ENCODE measurements at places on chromosomes 11 and 22. TPM values are rescaled to one million over a fixed set of nuclear protein-coding genes. Genes with fewer than 3 reads are reported as not detected.

Gene OR10A4
- not detected for total RNA-seq

Gene MMP1
- 0.16 TPM for total RNA-seq

Gene OR5A1
- not detected for total RNA-seq

Gene TRIM66
- total RNA-seq: 23.5 TPM

Gene ROBO4
- not detected for total RNA-seq

Gene QSER1
- total RNA-seq: 9.4 TPM

Gene OR10G4
- not detected for total RNA-seq

Gene LRRC55
- not detected for total RNA-seq

Gene NUMA1
- total RNA-seq: 208 TPM

Gene KRTAP5-10
- total RNA-seq: not detected

- no peak overlapping the region for H3K4me3 ChIP-seq
- no peaks in the 10 kb centered on the region for H3K36me3 ChIP-seq
- DNase-seq: no peak
- H3K27me3 ChIP-seq: no peaks in the 10 kb centered on the region
These were observed 1152.4 kb downstream of the LRRC4C start for GRCh38 chr11:40306938-40307548.

DNA sequence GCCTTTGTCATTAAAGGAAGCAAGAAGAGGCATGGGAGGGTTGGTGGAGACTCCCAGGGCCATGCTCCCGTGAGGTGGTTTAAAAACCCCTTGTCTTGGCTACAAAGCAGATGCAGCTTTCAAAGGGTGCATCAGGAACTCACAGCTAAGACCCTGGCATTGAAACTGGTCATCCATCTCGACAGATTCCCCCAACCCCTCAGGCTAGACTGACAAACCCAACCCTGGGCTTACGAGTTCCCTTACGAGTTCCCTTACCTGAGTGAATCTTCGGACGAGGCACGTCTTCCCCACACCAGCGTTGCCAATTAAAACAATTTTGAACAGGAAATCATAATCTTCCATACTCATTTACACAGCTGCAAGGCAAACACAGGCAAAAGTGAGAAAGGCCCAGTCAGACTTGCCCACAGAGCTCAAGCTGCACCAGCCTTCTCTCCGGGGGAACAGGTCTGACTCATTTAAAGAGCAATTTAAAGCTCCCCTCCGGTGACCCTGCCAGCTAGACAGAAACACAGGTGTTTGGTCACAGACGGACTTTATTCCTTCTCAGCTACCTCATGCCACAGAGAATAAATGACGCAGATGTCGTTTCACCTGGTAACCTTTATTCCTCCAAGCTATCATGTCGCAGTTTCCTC lies 74.6 kb downstream of the RAB30 start:
- no peak overlapping the region for H3K4me3 ChIP-seq
- peaks cover 8% of the 10 kb centered on the region for H3K36me3 ChIP-seq
- H3K27me3 ChIP-seq: no peaks in the 10 kb centered on the region
- H3K4me1 ChIP-seq: peaks cover 16% of the 10 kb centered on the region
- peak overlapping the region; percentile 6 for H3K27ac ChIP-seq

DNA sequence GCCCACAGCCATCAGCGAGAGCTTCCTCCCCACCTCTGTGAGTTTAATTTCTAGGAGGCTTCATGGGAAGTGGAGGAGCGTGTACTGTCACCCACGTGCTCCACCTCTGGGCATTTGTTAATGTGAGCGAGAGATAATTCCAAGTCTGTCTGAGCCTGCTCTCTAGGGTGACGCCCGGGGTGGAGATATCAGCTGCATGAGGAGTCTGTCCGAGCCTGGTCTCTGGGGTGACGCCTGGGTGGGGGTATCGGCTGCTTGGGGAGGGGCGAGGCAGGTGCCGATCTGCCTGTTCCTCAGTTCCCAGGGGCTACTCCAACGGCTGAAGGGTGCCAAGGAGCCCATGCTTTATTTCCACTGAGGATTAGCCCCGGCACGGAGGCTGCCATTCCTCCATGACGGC lies 735.0 kb downstream of the BRD1 start:
- H3K36me3 ChIP-seq: peaks cover 3% of the 10 kb centered on the region
- H3K4me3 ChIP-seq: no peak overlapping the region
- peaks cover 22% of the 10 kb centered on the region for H3K27me3 ChIP-seq
- peaks cover 3% of the 10 kb centered on the region for H3K4me1 ChIP-seq

DNA sequence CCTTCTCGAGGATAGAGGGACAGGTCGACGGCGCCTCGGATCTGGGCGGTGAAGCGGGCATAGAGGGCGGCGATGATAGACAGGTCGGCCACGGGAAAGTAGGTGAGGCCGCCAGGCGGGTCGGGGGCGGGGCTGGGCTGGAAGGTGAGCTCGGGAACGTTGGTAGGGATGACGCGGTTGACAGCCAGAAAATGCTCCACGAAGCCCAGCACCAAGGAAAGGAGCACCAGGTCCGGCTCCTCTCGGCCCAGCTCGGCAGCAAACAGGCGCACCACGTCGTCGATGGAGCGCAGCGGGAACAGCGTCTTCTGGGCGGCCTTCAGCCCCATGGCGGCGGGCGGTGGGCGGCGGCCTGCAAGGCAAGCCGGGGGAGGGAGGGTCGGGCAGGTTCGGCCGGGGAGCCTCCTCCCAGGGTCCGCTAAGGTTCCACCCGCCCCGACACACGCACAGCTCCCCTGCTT lies 540 bp downstream of the MEN1 start:
- no peak for DNase-seq
- no peaks in the 10 kb centered on the region for H3K27me3 ChIP-seq
- H3K36me3 ChIP-seq: peaks cover 5% of the 10 kb centered on the region
- H3K4me1 ChIP-seq: peaks cover 21% of the 10 kb centered on the region
- peak overlapping the region; percentile 97 for H3K4me3 ChIP-seq

GRCh38 chr11:75437966-75438659 lies 5.1 kb upstream of the KLHL35 start:
- H3K27me3 ChIP-seq: peaks cover 4% of the 10 kb centered on the region
- H3K27ac ChIP-seq: no peak overlapping the region
- peak overlapping the region; percentile 45 for H3K4me3 ChIP-seq
- DNase-seq: no peak
- peaks cover 9% of the 10 kb centered on the region for H3K36me3 ChIP-seq
- peaks cover 2% of the 10 kb centered on the region for H3K4me1 ChIP-seq

DNA sequence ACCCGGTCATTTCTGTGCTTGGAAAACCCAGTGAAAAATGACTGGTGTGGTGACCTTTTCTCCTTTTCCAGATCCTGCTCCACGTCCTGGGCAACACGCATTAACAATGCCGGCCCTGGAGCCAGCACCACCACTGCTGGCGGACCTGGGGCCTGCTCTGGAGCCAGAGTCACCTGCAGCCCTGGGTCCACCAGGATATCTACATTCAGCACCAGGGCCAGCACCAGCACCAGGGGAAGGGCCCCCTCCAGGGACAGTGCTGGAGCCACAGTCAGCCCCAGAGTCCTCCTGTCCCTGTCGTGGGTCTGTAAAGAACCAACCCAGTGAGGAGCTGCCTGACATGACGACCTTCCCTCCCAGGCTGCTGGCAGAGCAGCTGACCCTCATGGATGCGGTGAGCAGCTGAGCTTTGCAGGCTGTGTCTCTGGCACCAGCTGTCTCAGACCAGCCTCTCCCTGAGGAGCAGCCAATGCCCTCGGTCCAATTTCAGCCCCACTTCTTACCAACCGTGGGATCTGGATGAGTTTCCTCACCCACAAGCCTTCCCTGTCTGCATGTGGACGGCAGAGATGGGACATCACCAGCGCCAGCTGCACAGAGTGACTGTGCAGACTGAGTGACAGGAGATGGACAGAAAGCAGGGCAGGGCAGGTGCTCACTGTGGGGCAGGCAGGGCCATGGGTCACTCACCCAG lies 1.9 kb downstream of the RGL4 start:
- H3K4me3 ChIP-seq: no peak overlapping the region
- peak overlapping the region; percentile 82 for H3K27ac ChIP-seq
- DNase-seq: no peak
- peaks cover 37% of the 10 kb centered on the region for H3K4me1 ChIP-seq
- H3K27me3 ChIP-seq: no peaks in the 10 kb centered on the region

GRCh38 chr11:8229299-8230177 lies 34.1 kb downstream of the LMO1 start:
- H3K4me1 ChIP-seq: peaks cover 6% of the 10 kb centered on the region
- peaks cover 7% of the 10 kb centered on the region for H3K27me3 ChIP-seq
- no peak overlapping the region for H3K27ac ChIP-seq
- no peak overlapping the region for H3K4me3 ChIP-seq

- H3K27ac ChIP-seq: no peak overlapping the region
- DNase-seq: no peak
- peaks cover 23% of the 10 kb centered on the region for H3K27me3 ChIP-seq
- H3K4me1 ChIP-seq: no peaks in the 10 kb centered on the region
These were observed 410.0 kb downstream of the OPCML start for GRCh38 chr11:133122256-133122655.

- peaks cover 2% of the 10 kb centered on the region for H3K36me3 ChIP-seq
- H3K27me3 ChIP-seq: no peaks in the 10 kb centered on the region
- H3K4me3 ChIP-seq: peak within 1 kb of the TSS; percentile 100
- DNase-seq: no peak
- H3K27ac ChIP-seq: peak within 1 kb of the TSS; percentile 99
These were observed at the start of gene CHEK1 for GRCh38 chr11:125624756-125625213. TSS of gene CHEK1 (plus strand) at chr11:125625163. CDS start at chr11:125626769, 1,606 bp downstream.

DNA sequence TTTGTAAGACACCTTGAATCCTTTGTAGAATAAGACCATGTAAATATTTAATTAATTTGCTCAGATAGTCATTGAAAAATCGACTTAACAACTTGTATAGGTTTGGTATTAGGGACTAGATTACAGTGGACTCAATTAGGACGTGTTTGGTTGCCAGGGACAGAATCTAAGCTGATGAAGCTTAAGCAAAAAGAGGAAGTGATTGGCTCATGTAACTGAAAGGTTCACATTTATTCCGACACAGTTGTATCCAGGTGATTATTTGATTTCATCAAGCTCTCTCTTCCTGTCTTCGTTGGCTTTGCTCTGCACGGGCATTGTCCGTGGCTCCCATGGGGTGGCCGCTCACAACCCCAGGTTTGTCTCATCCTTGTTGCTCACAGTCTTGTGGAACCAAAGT lies 146.4 kb downstream of the C11orf91 start:
- no peak overlapping the region for H3K27ac ChIP-seq
- H3K4me3 ChIP-seq: no peak overlapping the region
- H3K4me1 ChIP-seq: no peaks in the 10 kb centered on the region
- DNase-seq: no peak
- peaks cover 60% of the 10 kb centered on the region for H3K27me3 ChIP-seq
- no peaks in the 10 kb centered on the region for H3K36me3 ChIP-seq

DNA sequence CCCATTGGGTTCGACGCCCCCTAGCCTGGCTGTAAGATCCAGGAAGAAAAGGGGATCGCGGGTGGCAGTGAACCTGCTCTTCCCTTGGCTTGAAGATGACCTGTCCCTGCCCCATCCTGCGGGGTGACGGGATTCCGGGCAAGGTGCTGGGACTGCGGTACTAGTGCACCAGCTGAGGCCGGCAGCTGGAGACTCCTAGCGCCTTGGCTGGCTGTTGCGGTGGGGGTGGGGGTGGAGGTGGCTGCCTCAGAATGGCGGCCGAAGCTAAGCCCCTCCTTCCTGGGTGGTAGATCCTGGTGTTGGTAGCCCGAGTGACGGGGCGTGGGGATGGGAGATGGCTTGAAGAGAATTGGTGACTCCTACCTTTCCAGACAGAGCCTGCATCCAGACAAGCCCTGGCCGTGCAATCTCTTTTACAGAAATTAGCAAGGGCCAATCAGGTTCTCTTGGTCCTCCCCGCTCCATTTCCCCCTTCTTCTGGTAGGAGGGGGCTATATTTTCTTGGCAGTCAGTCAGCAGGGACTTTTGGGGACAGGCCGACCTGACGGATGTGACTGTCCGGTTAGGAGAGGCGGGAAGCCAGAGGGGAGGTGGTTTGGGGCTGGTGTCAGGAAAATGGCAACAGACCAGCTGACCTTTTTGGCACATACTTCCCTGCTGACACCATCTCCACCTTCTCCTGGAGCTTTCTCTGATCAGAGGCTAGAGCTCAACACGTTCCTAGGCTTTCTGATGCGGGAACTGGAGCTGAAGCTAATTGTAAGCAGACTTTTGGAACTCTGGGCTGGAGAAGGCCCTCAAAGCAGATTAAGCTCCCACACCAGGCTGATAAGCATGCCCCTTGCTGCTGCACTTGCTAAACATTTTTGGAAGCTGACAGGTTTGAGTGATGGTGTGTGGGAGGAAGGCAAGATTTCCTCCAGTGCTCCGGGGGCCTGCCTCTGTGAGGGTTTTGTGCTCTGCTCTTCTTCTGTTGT lies 2.0 kb downstream of the NAV2 start:
- peak overlapping the region; percentile 97 for H3K4me3 ChIP-seq
- no peak for DNase-seq
- H3K27me3 ChIP-seq: peaks cover 37% of the 10 kb centered on the region
- H3K4me1 ChIP-seq: peaks cover 20% of the 10 kb centered on the region

GRCh38 chr11:46018651-46019050 lies 96.2 kb downstream of the LARGE2 start:
- H3K27me3 ChIP-seq: no peaks in the 10 kb centered on the region
- no peak for DNase-seq
- H3K36me3 ChIP-seq: peaks cover 2% of the 10 kb centered on the region

DNA sequence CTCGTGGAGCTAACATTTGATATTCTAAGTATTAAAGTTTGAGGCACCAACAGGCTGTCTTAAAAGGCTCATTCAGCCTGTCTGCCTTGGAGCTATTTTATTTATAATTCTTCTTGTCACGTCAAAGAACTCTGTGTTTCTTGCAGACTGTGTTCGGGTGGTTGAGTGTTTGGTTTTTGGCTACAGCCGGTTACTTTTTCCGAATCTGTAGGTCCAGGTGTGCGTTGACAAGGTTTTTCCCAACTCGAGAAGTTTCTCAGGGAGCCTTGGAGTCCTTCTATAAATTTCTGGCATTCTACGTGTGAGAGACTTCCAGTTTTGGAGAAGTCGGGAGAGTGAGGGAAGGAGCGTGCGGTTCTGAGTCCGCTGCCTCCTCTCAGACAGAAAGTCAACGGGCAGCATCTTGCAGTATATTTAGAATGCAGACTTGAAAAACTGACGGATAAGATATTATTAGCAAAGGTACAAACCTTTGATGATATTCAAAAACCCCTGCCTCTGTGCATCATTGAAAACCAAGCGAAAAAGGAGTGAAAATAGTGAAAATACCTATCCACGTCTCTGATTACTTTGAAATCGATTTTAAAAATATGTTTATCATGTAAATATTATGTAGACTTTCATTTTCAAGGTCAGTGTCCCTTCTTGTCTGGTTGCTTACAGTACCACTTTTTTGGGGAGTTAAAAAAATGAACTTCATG lies 85.2 kb upstream of the PPARA start:
- no peaks in the 10 kb centered on the region for H3K27me3 ChIP-seq
- H3K4me3 ChIP-seq: no peak overlapping the region
- H3K27ac ChIP-seq: peak overlapping the region; percentile 61

GRCh38 chr22:40511604-40512003 lies 124.9 kb downstream of the MRTFA start:
- H3K36me3 ChIP-seq: peaks cover 4% of the 10 kb centered on the region
- H3K27me3 ChIP-seq: no peaks in the 10 kb centered on the region
- DNase-seq: no peak
- H3K27ac ChIP-seq: peak overlapping the region; percentile 62
